ENCODE measurements at places on chromosomes 6 and 20.

- peak; percentile 88 for DNase-seq
Measured at GRCh38 chr6:42046464-42047212, 3.7 kb upstream of the TAF8 start.

- DNase-seq = peak; percentile 47
Measured at GRCh38 chr6:35327349-35328027, 14.9 kb upstream of the PPARD start.

DNA sequence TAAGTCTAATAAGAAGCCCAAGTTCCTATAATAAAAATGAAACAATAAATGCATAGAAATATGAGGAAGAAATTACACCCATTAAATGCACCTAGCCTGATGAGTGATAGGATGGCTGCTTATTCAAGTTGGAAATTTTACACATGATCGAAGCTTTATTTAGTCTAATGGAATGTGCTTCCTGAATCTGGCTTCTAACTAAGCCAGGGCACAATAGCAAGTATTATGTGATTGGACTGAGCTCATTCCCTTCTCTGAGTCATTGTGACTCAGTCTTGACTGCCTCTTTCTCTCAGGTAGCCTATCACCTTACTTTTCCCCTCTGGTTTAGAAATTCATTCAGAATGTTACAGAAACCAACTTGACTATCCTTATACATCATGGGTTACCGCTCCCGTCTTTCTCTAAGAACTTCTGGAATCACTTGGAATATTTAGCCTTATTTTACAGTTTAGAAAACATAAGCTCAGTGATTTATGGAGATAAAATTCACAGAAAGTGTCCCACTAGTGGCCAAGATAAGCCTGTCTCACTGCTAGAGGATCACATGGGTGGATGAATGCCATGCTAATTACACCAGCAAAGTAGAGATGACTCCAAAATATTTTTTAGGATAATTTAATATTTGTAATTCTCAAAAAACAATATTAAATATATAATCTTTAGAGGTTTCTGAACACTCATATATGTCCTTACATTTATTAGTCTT, 505.3 kb upstream of the JAG1 start:
- peak; percentile 94 for DNase-seq

DNA sequence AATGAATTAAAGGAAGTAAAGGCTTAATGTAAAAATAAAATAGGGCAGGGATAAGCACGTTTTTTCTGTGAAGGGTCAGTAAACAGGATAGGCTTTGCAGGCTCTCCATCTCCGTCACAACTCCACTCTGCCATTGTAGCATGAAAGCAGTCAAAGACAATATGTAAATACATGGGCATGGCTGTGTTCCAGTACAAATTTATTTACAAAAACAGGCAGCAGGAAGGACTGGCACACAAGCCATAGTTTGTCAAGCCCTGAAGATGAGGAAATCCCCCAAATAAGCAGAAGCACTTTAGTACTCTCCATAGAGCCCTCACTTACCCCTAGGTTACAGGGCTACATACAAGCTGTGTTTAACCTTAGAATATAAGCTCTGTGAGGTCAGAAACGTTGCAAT, 8.9 kb upstream of the FBXO9 start:
- no peak for DNase-seq

GRCh38 chr6:39330057-39330456, 7.6 kb upstream of the KCNK16 start:
- no peak for DNase-seq

GRCh38 chr6:20479060-20479459, 55.2 kb upstream of the CDKAL1 start:
- no peak for DNase-seq

- no peak for DNase-seq
Measured at GRCh38 chr20:1801929-1802306, 93.3 kb upstream of the SIRPA start.

- DNase-seq = peak; percentile 37
Measured at GRCh38 chr6:17101422-17102257, at the start of gene STMND1. TSS of gene STMND1 (plus strand) at chr6:17102050. CDS start at chr6:17102258, 208 bp downstream.

- DNase-seq = no peak
Measured at GRCh38 chr6:136955123-136955522, 33.0 kb downstream of the SLC35D3 start.

DNA sequence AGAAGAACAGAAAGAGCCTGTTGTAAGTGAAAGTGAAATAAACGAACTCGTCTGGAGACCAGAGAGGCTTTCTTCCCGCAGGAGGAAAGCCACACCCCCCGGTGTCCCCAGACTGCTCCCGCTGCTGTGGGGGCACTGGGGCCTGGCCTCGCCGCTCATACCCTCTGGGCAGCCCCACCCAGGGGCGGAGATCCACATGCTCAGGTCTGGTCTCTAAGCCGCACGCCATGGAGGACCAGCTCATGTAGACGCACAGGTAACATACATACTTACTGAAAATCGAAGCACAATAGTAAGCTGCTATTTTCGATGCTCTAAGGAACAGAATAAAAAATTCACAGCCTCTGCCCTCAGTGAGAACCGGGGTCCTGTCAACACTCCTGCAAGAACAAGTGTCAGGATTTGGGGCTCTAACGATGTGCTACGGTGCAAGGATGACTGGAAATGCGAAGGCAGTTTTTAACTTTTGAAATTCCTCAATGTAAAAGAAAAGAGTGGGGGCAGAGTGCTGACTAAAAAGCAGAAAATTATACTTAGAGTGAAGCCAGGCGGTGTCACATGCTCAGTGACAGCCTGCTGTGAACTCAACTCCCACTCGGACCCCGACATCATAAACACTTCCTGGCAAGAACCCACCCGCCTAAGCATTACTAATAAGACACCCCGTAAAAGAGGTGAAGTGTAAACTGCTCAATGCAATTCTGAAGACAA, 110.5 kb downstream of the IRF4 start:
- no peak for DNase-seq

- DNase-seq = no peak
Measured at GRCh38 chr20:9072861-9073500, 4.1 kb downstream of the PLCB4 start.

DNA sequence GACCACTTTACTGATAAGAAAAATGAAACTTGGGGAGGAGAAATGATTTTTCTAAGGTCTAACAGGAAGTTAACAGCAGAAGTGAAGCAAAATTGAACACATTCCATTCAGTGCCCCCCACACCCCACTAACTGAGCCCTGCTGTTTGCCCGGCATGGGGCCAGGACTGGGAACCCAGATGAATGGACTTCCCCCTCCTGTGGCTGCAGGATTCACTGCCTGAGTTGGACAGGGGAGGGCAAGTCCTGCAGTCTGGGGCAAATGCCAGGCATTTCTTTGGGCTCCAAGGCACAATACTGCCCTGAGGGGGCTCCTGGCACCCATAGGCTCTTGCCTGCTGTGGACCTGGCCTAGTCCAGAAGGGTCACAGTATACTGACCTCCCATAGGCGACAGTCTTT, 28.3 kb downstream of the FYN start:
- peak; percentile 44 for DNase-seq

- no peak for DNase-seq
Measured at GRCh38 chr6:63685446-63686379, 50.1 kb downstream of the PHF3 start.

DNA sequence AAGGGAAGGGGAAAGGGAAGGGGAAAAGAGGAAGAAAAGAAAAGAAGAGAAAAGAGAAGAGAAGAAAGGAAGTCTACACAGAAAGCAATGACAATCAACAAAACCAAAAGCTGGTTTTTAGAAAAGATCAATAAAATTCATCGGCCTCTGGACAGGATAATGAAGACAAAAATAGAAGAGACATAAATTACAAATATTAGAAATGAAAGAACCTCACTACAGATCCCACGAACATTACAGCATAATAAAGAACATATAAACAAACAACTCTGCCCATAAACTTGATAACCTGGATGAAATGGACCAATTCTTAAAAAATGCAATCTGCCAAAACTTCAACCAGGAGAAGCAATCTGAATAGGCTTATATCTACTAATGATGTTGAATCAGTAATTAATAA, 20.7 kb upstream of the ASF1A start:
- no peak for DNase-seq

- DNase-seq = no peak
Measured at GRCh38 chr6:12235341-12235740, 54.8 kb upstream of the EDN1 start.

DNA sequence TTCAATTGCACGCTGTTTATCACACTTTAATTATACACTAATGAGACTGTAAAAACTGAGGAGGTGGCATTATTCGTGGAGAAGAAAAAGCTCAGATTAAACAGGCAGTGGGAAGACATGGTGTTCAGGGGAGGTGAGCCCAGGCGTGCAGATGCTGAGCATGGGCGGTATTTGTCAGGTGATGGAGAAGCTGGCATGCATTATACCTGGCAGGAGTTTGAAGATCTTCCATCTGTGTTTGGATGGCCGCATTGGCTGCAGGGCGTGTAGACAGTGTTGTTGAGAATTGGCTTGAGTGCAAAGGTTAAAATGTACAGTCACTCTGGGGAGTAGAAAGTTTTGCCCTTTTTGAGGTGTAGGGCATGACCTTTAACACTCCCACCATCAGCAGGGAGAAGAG, 213.8 kb downstream of the ERMARD start:
- DNase-seq = no peak

DNA sequence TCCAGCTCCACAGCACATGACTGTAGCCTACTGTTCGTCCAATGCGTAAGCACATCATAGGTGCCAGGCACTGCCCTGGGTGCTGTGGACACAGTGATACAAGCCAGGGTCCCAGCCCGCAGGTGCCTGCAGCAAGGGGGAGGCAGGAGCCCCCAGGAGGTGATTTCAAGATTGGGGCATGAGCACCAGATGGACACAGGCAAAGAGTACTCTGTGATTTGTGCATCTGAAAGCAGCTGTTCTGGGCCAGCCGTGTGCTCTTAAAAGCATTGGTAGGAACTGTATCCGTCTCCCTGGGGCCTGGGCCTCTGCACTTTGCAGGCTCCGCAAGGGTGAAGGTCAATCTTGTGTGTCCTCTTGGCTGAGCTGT, 149.8 kb downstream of the SYCP2 start:
- no peak for DNase-seq

- DNase-seq = peak; percentile 34
Measured at GRCh38 chr20:40687384-40688128, 1.5 kb downstream of the MAFB start.

- peak; percentile 58 for DNase-seq
Measured at GRCh38 chr6:30926644-30927043, 5.3 kb downstream of the SFTA2 start.

DNA sequence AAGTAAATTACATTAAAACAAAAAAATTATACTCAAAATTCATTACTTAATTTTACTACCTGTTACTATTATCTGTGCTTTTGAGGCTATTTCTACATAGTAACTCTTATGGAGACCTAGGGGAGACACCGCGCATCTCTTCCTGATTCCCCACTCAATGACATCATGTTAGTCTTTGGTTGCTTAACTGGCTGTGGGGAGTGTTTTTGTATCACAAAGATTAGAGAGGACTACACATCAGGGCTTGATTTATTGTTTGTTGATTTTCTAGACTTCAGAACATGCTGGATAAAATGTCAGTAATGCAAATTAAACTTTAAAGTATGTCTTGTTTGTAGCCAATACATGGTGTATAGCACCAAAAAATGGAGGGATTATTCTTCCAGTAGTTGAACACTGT, 26.0 kb downstream of the SLC2A10 start:
- no peak for DNase-seq

DNA sequence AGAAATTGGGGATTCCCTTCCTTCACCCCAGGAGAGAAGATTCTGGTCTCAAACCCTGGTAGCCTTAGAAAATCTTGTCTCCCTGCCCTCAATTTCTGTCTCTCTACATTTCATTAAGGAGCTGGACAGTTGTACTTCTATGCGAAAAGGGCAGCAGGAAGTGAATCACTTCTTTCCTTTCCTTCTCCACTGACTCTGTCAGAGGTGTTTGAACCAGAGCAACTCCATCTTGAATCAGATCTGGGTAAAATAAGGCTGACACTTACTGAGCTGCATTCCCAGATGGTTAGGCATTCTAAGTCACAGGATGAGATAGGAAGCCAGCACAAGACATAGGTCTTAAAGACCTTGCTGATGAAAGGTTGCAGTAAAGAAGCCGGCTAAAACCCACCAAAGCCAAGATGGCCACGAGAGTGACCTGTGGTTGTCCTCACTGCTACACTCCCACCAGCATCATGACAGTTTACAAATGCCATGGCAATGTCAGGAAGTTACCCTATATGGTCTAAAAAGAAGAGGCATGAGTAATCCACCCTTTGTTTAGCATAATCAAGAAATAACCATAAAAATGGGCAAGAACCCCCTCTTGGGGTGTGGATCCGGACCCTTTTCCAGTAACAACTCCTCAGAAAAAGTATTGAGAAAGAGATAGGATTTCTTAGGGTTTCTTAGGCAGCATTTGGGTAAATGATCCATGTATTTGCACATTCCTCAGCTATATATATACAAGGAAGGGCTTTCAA, 95.8 kb upstream of the PLCB4 start:
- no peak for DNase-seq

- DNase-seq = no peak
Measured at GRCh38 chr6:46095251-46095650, 34.5 kb upstream of the ENPP4 start.

DNA sequence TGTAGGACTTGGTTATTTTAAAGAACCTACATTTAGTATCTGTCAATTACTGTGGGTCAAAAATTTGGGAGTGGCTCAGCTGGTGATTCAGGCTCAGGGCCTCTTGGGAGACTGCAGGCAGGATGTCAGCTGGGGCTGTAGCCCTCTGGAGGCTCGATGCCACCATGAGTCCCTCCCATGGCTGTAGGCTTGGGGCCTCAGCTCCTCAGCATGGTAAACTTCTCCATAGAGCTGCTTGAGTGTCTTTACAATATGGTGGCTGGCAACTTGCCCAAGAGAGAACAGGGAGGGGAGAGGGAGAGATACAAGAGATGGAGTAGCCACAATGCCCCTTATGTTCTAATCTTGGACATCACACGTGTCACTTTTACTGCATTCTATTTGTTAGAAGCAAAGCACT, 470.4 kb downstream of the CDH26 start:
- no peak for DNase-seq

DNA sequence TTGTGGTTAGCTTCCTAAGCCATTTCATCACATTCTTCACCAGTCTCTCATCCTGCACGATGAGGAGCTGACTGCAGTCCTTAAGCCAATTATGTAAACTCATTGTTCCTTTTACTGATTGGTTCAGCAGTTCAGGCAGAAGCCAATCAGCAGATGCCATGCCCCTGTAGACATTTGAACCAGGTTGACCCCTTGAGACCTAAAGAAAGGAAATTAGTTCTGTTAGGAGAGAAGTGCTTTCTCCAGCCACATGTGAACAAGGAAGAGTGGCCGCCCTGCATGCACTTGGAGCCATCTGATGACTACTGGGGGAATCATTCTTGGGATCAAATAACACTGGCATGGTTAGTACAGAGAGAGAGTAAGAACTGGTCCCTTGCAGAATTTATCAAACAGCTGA, 535.2 kb upstream of the ID4 start:
- DNase-seq = peak; percentile 83

DNA sequence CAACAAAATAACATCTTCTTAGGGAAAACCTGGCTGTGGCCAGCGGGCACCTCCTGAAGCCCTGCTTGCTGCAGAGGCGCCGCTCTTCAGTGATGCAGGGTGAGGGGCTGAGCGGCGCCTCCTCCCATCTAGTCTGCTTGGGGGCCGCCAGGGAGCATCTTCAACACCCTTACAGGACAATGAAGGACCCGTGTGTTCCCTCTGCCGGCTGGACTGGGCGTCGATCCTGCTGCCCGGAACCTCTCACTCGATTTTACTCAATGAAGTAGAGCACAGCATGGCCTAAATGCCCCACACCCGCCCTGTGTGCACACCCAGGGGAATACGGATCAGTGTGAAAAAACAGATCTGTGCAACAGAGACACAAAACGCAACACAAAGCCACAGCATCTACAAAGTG, 28.5 kb upstream of the MPC1 start:
- no peak for DNase-seq

Data from fibroblast of lung (primary cell).